ENCODE measurements at places on chromosomes 3 and 15. TPM values are rescaled to one million over a fixed set of nuclear protein-coding genes. Genes with fewer than 3 reads are reported as not detected.

GP5 gene
- total RNA-seq, result not detected

SLCO3A1 gene
- total RNA-seq, result 7.3 TPM

PCOLCE2 gene
- 1.3 TPM for total RNA-seq

ZNF80 gene
- not detected for total RNA-seq

LINGO1 gene
- total RNA-seq, result not detected

GRK7 gene
- total RNA-seq, result 0.12 TPM

TWF2 gene
- 139 TPM for total RNA-seq
